ENCODE measurements at places on chromosomes 11 and 22. TPM values are rescaled to one million over a fixed set of nuclear protein-coding genes. Genes with fewer than 3 reads are reported as not detected.

Gene BACE1
- total RNA-seq, result 6.0 TPM

Gene ATXN10
- total RNA-seq, result 27.3 TPM

Gene OR51I1
- not detected for total RNA-seq

Gene SGSM1
- 2.5 TPM for total RNA-seq

Gene PHOX2A
- total RNA-seq, result 0.60 TPM

Gene CYP2D6
- total RNA-seq, result 9.7 TPM

Gene PRG2
- total RNA-seq, result not detected

Gene OR2AG2
- 17.2 TPM for total RNA-seq

Gene GSTT2
- total RNA-seq, result 0.41 TPM

Gene MS4A14
- not detected for total RNA-seq

Gene CFAP300
- total RNA-seq, result not detected

Gene IL17REL
- 0.82 TPM for total RNA-seq

Gene MRGPRX3
- total RNA-seq, result not detected

Gene APOBEC3H
- total RNA-seq, result not detected

Gene FAM227A
- total RNA-seq, result 0.20 TPM

Gene NPAS4
- total RNA-seq, result not detected

Gene CD3D
- 3.5 TPM for total RNA-seq

Gene CCDC179
- total RNA-seq, result not detected

Gene IGLL1
- not detected for total RNA-seq

Gene MS4A1
- total RNA-seq, result not detected

Gene SCT
- total RNA-seq, result not detected

Gene C11orf91
- total RNA-seq, result not detected

Gene KCNK7
- not detected for total RNA-seq

Gene SLC22A25
- not detected for total RNA-seq

Gene MOGAT2
- total RNA-seq, result 165 TPM

Gene RIMBP3C
- total RNA-seq, result not detected

Gene CASP5
- total RNA-seq, result 63.1 TPM

Gene CCDC73
- total RNA-seq, result not detected

Gene UPK3A
- 0.79 TPM for total RNA-seq

Gene ENTHD1
- total RNA-seq, result not detected

Gene TUB
- 2.5 TPM for total RNA-seq

Gene NXPE1
- 449 TPM for total RNA-seq

Gene FAM180B
- total RNA-seq, result not detected

Gene KCNJ1
- not detected for total RNA-seq

Gene KDM4D
- total RNA-seq, result not detected

Gene RAB3IL1
- 7.6 TPM for total RNA-seq

Gene SDHAF2
- total RNA-seq, result 122 TPM

Gene OR51V1
- not detected for total RNA-seq

Gene C11orf86
- not detected for total RNA-seq

Gene SCGB1C1
- total RNA-seq, result not detected

Gene KRTAP5-7
- total RNA-seq, result not detected

Gene RASSF10
- not detected for total RNA-seq

Gene HYLS1
- 0.80 TPM for total RNA-seq

Gene NXPE2
- total RNA-seq, result 27.8 TPM

Gene SLC22A8
- not detected for total RNA-seq

Gene POLR2F
- 65.5 TPM for total RNA-seq

Gene MISFA
- not detected for total RNA-seq

Gene KRTAP5-8
- 3.2 TPM for total RNA-seq

Gene CRYBA4
- not detected for total RNA-seq

Gene GGT5
- total RNA-seq, result 15.4 TPM

Gene KIF18A
- total RNA-seq, result 0.37 TPM

Gene ASCL2
- not detected for total RNA-seq
